ENCODE measurements at places on chromosomes 12 and 14. TPM values are rescaled to one million over a fixed set of nuclear protein-coding genes. Genes with fewer than 3 reads are reported as not detected.

GRIN2B gene
- total RNA-seq, result 4.5 TPM

ADAM21 gene
- not detected for total RNA-seq

GARIN6 gene
- total RNA-seq, result not detected

ANKRD33 gene
- not detected for total RNA-seq

SYCP3 gene
- not detected for total RNA-seq

CTSG gene
- total RNA-seq, result not detected

TAS2R50 gene
- not detected for total RNA-seq

TNS2 gene
- total RNA-seq, result 52.9 TPM

COA8 gene
- 49.8 TPM for total RNA-seq

POTEM gene
- total RNA-seq, result not detected

SLC8A3 gene
- total RNA-seq, result not detected

PRB2 gene
- not detected for total RNA-seq

DPY19L2 gene
- 1.3 TPM for total RNA-seq

PRKCH gene
- 4.9 TPM for total RNA-seq

LAG3 gene
- 1.5 TPM for total RNA-seq

SIX6 gene
- not detected for total RNA-seq

ASCL1 gene
- total RNA-seq, result not detected

TMEM132C gene
- total RNA-seq, result not detected

POU6F1 gene
- total RNA-seq, result 2.4 TPM

SSTR1 gene
- not detected for total RNA-seq

RTN1 gene
- not detected for total RNA-seq

NDUFA12 gene
- total RNA-seq, result 206 TPM

TAS2R31 gene
- total RNA-seq, result not detected

HNRNPA1 gene
- total RNA-seq, result 3,025 TPM

HNF1A gene
- total RNA-seq, result 2.8 TPM

DIO2 gene
- total RNA-seq, result 3.5 TPM

ACAD10 gene
- 12.5 TPM for total RNA-seq

Data from A549 treated with ZK216348 at 1 μM for 4 hours (cell line).